ENCODE measurements at places on chromosomes 7 and 10. TPM values are rescaled to one million over a fixed set of nuclear protein-coding genes. Genes with fewer than 3 reads are reported as not detected.

MRC1 gene
- total RNA-seq = not detected

SMIM30 gene
- total RNA-seq = 51.9 TPM

CPED1 gene
- total RNA-seq = 2.1 TPM

SPDYE2 gene
- not detected for total RNA-seq

ARL5B gene
- 22.4 TPM for total RNA-seq

UTF1 gene
- not detected for total RNA-seq

LRIT1 gene
- not detected for total RNA-seq

NSUN6 gene
- 7.2 TPM for total RNA-seq

KCNMA1 gene
- 12.5 TPM for total RNA-seq

HKDC1 gene
- total RNA-seq = 42.0 TPM

C10orf53 gene
- not detected for total RNA-seq

SLC12A9 gene
- 11.4 TPM for total RNA-seq

KCNH2 gene
- 1.9 TPM for total RNA-seq

RNF133 gene
- total RNA-seq = not detected

TMEM270 gene
- total RNA-seq = not detected

SFRP4 gene
- total RNA-seq = not detected

DKK1 gene
- 39.9 TPM for total RNA-seq

STEAP1 gene
- 3.4 TPM for total RNA-seq

FFAR4 gene
- total RNA-seq = not detected

FAM221A gene
- total RNA-seq = 13.2 TPM

CEP41 gene
- total RNA-seq = 19.1 TPM

TUBAL3 gene
- total RNA-seq = not detected

ZNF503 gene
- 9.6 TPM for total RNA-seq

TLX1 gene
- not detected for total RNA-seq

PHYHIPL gene
- total RNA-seq = not detected

BAIAP2L1 gene
- total RNA-seq = 46.8 TPM

All from epithelial cell of proximal tubule (primary cell).